Nephron progenitor cell (in vitro differentiated cells): ENCODE measurements at places on chromosomes 1 and 21.
A peak's percentile ranks its signal among the peaks of the same experiment; 100 is the strongest.

GRCh38 chr1:175152006-175152652 is 40.4 kb downstream of the KIAA0040 start:
- DNase-seq, result peak; percentile 82

DNA sequence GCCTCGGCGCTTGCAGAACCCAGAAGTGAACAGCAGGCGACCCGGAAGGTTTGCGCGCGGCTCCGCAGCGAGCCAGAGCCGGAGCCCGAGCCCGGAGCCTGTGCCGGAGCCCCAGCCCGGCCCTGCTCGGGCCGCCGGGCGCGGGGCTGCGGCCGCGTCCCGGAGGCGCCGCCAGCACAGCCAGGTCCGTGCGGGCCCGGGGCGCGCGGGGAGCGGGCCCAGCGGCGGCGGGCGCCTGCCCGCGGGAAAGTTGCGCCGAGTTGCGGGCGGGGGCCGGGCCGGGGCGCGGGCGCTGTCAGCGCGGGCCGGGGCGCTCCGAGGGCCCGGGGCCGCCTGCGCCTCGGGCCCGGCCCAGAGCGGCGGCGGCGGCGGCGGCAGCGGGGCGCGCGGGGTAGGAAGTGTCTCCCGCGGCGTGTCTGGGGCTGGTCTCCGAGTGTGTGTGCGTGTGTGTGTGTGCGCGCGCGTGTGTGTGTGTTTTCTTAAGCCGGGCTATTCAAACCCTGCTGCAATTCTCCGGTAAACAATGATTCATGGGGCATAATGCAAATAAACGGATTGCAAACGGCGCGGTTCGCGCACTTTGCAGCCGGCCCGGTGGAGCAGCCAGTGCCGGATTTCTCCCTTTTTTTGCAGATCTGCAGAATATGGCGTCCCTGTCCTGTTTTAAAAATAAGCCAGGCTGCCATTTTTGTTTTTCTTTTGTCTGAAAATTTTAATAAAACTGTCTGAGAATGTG is at the start of gene ZNF362:
Gene ZNF362, plus strand, starts transcription at position 22 of the 736 bp plus-strand sequence. CDS start 14,083 bp downstream, outside the sequence.
- DNase-seq, result peak; percentile 76

DNA sequence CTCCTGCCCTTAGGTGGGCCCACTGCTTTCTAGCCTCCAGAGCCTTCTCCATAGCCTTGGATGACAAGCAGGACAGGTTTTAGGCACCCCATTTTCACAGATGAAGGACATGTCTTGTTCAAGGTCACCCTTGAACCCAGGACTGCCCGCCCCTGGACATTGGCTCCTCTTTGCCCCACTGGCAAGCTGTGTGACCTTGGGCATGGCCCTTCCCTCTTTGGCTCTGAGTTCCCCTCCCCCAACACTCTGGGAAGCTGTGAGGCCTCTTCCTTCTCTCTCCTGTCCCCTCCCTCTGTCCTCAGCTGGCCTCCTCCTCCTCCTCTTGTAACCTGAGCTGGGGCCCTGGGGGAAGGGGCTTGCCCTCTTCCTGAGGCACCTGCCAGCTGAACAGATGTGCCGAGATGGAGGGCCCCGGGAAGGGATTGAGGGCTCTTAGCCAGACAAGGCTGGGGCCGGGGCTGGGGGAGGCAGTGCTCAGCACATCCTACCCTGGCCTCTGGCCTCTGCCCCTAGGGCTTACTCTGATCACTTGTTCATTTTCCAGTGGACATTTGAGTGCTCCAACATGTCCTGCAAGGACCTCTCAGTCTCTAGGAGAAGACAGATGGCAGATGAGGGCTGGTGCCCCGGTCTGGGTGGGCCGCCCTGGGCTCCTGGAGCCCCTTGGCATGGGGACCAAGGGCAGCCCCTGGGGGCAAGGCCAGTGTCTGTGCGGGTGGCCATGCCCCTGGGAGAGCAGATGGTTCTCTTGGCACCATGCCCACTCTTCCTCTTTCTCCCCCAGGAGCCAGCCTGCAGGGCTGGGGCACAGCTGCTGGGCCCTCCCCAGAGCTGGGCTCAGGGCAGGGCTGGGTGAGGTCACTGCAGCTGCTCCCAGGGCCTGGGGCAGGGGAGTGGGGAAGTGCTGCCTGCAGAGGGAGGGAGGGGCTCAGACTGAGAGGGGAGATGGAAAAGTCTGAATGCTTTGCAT is 10.7 kb downstream of the FOXO6 start:
- DNase-seq, result peak; percentile 77

GRCh38 chr1:24683713-24684162 is 40.6 kb downstream of the SRRM1 start:
- DNase-seq, result no peak

- no peak for DNase-seq
These were observed 198.3 kb upstream of the RNPC3 start for GRCh38 chr1:103327054-103327719.

DNA sequence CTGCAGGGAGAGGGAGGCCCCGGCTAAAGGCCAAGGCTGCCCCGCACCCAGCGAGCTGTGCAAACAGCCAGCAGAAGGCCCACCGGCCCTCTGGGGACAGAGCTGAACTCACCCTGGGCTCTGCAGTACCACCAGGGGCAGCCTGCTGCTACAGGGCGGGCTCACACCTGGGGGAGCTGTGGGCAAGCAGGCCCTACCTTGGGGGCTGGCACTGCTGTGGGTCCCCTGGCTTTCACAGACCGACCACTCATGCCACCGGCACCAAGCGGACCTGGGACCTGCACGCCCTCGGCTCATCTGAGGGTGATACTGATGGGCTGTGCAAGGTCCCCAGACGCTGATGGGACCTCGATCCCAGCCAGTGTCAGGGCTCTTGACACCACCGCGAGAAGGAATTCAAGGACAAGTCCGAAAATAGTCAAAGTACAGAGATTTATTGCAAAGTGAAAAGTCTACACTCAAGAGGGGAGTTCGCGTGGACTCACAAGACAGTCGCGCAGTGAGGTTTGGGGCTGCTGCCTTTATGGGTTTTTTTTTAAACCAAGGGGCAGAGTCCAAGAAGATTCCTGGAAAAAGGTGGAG is 61.0 kb upstream of the ADARB1 start:
- no peak for DNase-seq

DNA sequence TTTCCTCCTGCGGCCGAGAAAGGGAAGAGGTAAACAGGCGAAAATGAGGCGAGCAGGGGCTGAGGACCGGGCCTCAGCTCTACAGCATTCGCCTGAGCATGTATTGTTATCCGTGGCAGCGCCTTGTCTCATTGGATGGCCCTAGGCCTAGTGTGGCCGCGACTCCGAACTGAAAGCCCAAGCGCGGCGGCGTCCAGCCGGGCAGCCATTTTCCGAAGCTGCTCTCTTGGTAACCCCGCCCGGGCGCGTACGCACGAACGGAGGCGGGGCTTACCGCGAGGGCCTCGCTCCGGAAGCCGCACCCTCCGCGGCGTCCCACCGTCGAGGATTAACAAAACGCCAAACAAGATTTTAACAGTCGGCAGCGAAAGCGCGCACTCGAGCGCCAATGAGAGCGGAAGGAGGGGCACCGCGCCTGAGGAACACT is 797 bp upstream of the USP1 start:
- DNase-seq, result peak; percentile 95

GRCh38 chr1:195328102-195328501 is 1280.1 kb downstream of the KCNT2 start:
- DNase-seq, result no peak

GRCh38 chr1:84823991-84824390 is 69.0 kb downstream of the LPAR3 start:
- no peak for DNase-seq
